Bronchial epithelial cell (primary cell): ENCODE measurements at places on chromosomes 1 and 21.

DNA sequence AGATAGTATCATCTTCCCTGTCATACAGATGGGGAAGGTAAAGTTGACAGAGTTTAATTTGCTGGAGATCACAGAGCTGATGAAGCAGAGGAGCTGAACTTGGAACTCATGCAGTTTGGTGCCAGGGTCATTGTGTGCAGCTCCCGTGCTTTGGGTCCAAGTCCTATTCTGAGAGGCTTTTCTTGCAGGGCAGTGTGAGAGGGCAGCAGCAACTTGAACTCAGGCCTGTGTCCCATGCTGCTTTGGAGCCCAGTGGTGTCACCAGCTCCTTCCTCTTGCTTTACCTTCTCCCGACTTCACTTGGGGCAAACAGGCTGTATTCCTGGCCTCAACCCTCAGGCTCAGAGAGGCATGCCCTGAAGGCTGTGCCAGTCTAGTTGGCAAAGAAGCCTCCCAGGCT lies 24.7 kb downstream of the INAVA start:
- DNase-seq, result no peak

DNA sequence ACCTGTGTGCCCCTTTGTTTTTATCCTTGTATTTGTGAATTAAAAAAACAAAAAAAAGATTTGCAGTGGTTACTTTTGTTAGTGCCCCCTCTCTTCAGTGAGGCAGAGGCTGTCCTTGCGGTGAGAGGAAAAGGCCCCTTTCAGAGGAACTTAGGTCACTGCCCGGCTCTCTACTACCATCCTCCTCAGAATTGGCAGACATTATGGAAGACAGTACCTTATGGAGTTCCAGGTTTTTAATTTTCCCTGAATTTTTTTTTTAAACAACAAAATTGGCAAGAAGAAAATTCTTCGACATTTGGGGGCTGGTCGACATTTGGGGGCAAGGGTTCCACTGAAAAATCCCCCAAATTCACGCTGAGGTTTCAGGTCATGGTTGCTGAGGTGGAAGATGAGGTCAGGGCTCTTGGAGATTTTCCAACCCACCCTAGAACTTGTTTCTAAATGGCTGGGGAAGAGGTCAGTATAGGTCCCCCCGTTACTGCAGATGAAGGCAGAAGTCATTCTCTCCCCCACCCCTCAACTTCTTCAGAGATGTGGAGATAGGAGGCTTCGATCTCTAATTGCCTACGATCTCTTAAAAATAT lies 5.3 kb downstream of the RXFP4 start:
- DNase-seq, result no peak

GRCh38 chr1:32332290-32333079 lies 3.5 kb downstream of the MARCKSL1 start:
- DNase-seq, result peak; percentile 53

GRCh38 chr1:6205849-6206519 lies at the start of gene RNF207:
Gene RNF207 (plus strand): TSS chr1:6206119. CDS start chr1:6206536, 417 bp downstream.
- DNase-seq, result peak; percentile 51

DNA sequence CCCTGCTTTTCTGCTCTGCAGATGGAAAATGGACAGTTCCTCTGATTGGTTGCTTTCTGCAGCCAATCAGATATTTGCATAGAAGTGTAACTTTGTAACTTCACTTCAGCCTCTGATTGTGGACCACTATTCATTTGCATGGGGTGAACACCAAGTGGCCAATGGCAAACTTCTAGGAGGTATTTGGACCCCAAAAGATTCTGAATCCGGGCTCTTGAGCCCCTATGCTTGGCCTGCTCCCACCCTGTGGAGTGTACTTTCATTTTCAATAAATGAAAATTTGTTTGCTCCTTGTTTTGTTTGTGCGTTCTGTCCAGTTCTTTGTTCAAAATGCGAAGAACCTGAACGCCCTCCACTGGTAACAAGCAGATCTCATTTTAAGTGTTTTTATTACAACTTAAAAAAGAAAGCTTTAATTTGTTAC lies 6.4 kb upstream of the GSTM4 start:
- no peak for DNase-seq

DNA sequence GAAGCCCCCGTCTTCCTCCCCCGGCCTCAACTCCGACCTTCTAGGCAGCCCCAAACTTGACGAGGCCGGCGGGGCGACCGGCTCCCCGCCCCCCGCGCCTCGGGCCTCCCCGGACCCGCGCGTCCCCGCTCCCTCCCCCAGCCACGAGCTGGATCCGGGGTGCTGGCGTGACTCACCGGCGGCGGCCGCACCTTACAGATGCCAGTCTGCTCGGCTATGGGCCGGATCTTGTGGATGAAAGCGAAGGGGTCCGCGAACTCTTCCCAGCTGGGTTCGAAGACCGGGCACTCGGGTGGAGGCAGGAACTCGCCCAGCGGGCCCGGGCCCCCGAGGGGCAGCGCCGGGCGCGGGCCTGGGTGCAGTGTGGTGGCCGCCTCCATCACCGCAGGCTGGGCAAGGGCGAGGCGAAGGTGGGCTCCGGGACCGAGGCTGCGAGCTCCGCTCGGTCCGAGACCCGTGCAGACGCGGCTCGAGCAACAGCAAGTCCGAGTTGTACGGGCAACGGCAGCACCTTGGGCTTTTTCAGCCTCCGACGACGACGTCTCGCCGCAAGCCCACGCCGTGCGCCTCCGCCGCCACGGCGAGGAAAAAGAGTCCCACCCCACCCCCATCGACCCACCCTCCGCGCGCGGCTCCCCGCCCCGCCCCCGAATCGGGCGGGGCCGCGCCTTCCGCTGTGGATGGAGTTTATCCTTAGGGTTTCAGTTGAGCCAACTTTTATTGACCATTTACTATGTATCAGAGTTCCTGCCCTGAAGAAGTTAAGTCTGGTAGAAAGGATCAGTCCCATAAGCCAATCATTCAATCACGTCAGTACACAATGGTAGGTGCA lies at the start of gene KDM5B:
Gene KDM5B (minus strand): TSS at position 496 of the 832 bp plus-strand sequence. CDS start 116 bp downstream, at position 380.
- peak; percentile 55 for DNase-seq

- DNase-seq, result no peak
These were observed 5.8 kb upstream of the GTF2B start for GRCh38 chr1:88897070-88897730.

- DNase-seq, result no peak
These were observed 79.4 kb downstream of the S1PR1 start for GRCh38 chr1:101316256-101316655.

GRCh38 chr1:25697435-25698217 lies 81.0 kb downstream of the MAN1C1 start:
- peak; percentile 94 for DNase-seq

DNA sequence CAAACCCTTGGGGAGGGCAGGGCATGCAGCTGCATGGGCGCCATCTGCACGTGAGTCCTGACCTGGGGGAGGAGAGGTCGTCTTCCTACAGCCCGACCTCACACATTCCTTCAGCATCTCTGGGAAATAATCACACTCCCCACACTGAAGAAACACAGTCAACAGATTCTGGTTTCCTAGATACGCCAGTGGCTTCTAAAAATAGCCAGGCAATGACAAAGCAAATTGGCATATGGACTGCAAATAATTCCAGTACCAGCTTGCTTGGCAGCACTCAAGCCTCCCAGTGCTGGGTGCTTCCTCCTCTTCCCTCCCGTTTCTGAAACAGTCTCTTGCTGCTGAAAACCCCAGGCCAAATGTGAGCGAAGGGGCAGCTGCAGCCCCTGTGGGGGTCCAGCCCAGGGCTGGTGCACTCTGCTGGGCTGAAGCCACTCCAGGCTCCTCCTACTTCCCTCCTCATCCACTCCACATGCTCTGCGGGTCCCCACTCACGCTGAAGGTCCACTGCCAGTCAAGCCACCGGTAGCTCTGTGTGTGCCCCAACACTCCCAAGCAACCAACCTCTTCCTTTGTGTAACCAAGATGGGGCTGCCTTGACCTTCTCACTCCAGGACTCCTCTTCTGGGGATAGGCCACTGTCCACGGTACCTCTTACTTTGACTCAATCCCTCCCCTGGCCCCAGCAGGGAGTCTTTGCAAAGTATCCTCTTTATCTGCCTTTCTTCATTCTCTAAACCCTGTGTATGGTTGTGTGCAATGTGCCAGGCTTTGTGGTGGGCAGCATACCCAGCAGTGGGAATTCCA lies 69.0 kb downstream of the KCND3 start:
- DNase-seq, result peak; percentile 92

DNA sequence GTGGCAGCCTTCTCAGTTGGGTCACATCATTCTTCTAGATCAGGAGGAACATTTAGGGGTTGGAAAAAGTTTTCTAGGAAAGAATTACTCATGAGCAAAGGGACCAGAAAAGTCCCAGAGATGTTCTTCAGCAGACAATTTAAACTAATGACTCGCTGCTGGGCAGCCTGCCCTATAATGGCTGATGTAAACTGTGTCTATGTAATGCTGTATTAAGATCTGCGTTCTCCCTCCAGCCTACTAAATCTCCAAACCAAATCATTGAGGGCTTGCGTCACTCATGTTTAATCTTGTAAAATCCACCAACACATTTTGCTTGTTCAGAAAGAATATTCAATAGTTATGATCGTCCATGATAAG lies 92.1 kb downstream of the LRRC8C start:
- peak; percentile 83 for DNase-seq

GRCh38 chr1:53087332-53088285 lies 25.6 kb downstream of the PODN start:
- DNase-seq, result no peak

- no peak for DNase-seq
These were observed 7.4 kb downstream of the TMED5 start for GRCh38 chr1:93172778-93173177.

DNA sequence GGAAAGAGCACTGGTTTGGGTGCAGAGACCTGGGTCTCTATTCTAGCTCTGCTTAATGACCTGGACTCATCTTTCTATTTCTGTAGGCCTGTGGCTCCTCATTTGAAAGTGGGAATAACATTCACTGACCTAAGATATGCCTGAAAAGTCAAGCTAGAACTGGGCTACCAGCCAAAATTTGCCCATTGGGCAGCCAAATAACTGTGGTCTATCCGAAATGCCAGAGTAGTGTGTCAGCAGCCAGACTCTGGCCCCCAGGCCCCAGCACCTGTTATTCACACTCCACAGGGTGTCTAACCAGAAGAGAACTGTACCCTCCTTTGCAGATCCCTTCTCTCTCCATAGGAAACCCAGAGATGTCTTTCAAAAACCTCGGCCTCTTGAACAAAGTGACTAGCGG lies 12.6 kb downstream of the DAB1 start:
- DNase-seq, result peak; percentile 28

- DNase-seq, result peak; percentile 36
These were observed 7.2 kb downstream of the SETD4 start for GRCh38 chr21:36052860-36053714.

DNA sequence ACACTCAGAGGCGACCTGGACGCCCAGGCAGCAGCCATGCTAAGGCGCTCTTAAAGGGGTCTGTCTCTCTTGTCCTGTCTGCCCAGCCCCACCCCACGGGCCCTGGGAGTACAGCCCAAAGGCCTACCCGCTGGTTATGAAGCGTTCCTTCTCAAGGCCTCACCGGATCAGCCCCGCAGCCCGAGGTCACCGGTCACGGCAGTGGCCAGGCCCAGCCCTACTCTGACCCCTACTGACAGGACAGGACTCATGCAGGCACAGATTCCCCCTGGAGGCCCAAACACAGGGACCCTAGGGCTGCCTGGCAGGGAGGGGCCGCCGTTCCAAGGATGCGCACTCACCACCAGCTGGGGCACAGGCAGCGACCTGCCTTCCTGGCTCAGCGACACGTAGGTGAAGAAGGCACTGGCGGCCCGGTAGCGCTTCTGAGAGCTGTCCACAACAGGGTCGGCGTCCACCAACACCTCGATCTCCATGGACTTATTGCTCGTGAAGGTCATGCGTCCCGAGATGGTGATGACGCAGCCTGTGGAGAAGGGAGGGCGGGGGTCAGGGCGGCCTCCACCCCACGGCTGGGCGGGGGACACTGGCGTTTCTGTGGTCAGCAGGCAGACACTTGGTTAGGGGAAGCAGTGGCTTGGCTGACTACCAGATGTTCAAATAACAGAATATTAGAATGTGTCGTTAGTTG lies 20.0 kb upstream of the GPR153 start:
- no peak for DNase-seq

DNA sequence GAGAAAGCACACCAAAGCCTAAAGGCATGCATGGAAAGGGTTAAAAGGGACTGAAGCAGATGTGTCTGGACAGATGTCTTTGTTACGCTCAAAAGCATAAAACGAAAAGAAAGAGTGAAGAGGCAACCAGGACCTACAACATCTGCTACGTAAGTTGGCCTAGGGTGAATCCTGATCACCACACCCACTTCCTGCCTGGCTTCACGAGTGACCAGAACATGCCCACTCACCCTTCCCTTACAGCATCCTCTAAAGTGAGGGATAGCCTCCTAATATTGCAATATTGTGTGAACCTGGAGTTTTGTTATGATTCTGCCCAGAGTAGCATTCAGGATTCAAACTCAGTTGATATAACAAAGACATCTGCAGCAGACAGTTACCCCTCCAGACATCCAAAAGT lies 10.6 kb upstream of the OLIG2 start:
- DNase-seq, result no peak

- DNase-seq, result no peak
These were observed 361.7 kb upstream of the SGIP1 start for GRCh38 chr1:66172272-66172671.

GRCh38 chr1:54766726-54767125 lies 2.4 kb upstream of the PARS2 start:
- DNase-seq, result no peak

DNA sequence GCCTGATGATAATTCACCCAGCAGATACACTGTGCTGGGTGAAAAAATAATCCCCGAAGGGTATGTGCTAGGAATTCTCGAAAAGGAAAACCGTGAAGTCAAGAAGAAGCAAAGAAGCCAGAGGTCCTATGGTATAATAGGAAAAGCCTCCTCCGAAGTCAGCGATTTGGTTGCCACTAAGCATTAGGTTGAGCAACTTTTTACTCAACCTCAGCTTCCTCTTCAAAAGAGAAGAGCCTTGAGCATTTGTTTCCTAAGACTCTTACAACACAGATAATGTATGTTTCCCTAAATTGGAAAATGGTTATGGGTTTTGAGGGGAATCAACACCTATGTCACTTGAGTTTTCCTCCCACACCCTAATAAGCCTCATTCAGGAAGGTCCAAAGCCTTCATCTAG lies 21.3 kb upstream of the MNDA start:
- DNase-seq, result no peak

DNA sequence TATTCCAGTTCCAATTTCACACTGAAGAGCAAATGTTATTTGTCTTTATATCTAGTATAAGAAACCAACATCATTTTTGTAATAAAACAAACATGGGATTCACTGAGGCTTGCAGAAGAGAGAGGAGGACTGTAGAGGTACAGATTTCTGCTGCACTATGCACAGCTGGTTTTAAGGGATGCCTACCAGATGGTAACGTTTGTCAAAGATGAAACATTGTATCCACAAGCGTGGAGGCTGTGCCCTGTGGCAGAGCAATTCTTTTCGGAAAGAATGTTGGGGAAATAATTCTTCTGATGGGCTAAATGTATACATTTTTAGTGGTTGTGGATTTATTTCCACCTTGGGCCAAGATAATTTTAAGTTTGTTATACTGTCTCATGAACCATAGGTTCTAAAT lies 272.4 kb downstream of the DUSP10 start:
- DNase-seq, result no peak

- DNase-seq, result peak; percentile 44
These were observed 102.7 kb downstream of the LYST start for GRCh38 chr1:235763962-235764361.

GRCh38 chr1:14851760-14852159 lies 253.3 kb downstream of the KAZN start:
- DNase-seq, result no peak

- no peak for DNase-seq
These were observed 9.8 kb downstream of the ADORA1 start for GRCh38 chr1:203137324-203137723.
